NCI-H1417 treated with DMSO at 0.1 percent for 48 hours (cell line): ENCODE measurements at places on chromosomes 2 and 18.

GRCh38 chr2:153478289-153479261 lies at the start of gene RPRM:
Gene RPRM, minus strand, starts transcription at chr2:153478762. Its CDS starts 197 bp downstream, at chr2:153478565.
- DNase-seq, result peak; percentile 50

GRCh38 chr2:167712275-167712674 lies 535.1 kb downstream of the STK39 start:
- no peak for DNase-seq

DNA sequence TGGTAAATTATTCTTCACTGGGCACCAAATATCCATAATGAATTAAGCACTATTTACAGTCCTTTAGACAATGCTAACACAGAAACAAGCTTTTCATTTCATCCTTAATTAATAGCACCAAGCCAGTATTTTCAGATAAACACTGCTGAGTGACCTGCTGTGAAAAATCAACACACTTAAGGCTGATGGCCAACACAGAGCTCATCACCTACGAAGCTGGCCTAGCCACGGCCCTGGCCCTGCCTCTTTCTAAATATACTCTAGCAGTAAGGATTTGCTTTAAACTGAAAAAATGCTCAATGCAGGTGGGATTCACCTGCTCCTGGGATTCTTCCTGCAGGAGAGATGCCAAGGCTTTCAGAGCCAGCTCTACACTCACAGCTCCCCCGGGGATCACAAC lies 18.4 kb downstream of the CYB5A start:
- DNase-seq, result peak; percentile 19

- DNase-seq, result no peak
Measured at GRCh38 chr2:226337941-226338600, 461.5 kb downstream of the IRS1 start.

DNA sequence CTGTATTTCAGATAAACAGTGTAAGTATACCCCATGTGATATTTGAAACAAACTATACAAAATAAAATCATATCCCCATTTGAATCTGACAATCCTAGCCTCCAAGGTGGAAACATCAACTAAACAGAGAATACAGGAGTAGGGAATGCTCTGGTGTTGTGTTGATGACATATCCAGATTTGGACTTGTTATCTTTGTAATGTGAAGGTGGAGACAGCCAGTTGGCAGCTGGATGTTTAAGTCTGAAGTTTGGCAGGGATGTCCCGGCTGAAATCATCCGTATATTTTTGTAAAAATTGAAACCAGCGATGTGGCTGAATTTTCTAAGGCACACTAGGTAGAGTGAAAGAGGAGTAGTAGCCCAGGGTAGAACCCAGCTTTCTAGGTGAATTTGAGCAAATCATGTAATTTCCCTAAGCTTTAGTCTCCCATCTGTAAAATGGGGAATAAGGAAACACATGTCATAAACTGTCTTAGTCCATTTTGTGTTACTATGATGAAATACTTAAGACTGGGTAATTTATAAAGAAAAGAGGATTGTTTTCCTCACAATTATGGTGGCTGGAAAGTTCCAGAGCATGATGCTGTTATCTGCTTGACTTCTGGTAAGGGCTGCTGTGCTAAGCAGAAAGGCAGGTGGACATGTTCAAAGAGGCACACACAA lies 246.6 kb upstream of the APCDD1 start:
- no peak for DNase-seq

DNA sequence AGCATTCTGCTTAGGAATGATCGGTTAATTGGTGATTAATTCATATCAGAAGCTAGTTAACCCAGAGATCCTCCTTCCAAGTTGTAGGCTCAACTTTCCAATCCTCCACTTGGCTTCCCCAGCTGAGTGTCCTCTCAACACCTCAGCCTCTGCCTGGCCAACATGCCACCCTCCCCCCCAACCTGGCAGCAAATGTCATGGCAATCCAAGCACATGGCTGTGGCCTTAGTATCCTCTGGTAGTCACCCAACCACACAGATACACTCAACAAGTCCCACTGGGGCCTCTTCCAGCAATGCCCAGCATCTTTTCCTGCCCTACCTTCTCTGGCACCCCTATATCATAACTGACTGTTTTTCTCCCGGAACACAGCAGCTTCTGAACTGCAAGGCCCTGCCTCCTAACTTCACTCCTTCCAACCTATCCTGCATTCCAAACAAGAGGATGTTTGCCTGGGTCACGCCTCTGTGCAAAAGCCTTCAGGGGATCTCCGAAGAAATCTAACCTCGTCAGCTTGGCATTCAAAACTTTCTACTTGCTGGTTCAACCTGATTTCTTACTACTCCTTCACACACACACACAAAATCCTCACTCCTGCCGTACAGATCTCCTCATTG lies 195.0 kb downstream of the CYP26B1 start:
- DNase-seq, result no peak

DNA sequence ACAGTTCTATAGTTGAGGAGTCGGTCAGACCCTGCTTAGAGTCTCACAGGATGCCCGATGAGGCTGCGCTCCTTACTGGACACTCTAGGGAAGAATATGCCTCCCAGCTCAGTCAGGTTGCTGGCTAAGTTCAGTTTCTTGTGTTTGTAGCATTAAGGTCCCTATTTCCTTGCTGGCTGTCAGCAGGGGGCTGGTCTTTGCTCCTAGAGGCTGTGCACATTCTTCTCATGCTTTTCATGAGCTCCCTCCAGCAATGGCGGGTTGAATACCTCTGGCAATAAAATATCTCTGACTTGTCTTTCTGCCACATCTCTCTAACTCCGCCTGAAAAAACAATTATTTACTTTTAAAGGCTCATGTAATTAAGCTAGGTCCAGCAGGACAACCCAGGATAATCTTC lies 79.4 kb upstream of the DNAJC10 start:
- no peak for DNase-seq

- no peak for DNase-seq
Measured at GRCh38 chr2:5474716-5475115, 217.5 kb upstream of the SOX11 start.

DNA sequence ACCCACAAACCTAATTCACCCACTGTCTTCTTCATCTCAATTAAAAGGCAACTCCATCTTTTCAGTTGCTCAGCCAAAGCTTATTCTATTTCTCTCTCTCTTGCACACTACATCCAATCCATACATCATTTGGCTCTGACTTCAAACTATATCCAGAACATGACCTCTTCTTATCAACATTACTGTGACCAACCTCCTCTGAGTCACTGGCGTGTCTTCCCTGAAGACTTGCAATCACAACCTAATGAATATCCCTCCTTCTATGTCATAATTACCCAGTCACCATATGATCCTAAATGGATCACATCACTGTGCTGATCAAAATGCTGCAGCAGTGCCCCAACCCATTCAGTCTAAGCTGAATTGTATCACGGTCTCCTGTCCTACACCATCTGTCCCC lies 22.6 kb upstream of the SULT1C3 start:
- DNase-seq, result no peak

DNA sequence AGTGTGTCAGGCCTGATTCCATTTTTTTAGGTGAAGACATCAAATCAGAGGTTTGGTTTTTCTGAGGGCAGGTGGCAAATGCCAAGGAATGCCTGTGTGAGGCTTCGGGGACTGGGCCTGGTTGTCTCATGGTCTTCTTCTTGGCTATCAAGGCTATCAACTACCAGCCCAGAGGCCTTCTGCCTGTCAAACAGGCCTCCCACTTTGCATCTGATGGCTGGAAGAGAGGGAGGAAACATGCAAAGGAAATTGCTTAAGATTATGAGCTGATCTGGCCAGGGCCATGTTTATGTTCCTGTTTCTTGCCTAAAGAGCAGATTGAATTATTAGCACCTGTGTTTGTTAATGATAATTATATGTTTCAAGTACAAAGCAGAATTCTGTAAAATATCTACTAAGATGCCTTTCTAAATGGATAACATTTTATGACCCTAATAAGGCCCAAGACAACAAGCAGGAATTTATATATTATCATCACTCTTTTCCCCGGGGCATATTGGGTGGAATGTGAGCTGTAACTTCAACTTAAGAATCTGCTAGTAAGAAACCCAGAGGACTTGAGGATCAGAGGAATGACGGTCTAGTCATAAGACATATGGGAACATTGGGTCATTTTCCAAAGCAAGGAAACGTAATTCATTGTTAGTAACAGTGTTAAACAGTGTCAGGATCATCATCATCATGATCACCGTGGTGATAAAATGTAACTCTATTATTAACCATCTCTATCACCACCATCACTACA lies 123.2 kb downstream of the LYPD6B start:
- no peak for DNase-seq

DNA sequence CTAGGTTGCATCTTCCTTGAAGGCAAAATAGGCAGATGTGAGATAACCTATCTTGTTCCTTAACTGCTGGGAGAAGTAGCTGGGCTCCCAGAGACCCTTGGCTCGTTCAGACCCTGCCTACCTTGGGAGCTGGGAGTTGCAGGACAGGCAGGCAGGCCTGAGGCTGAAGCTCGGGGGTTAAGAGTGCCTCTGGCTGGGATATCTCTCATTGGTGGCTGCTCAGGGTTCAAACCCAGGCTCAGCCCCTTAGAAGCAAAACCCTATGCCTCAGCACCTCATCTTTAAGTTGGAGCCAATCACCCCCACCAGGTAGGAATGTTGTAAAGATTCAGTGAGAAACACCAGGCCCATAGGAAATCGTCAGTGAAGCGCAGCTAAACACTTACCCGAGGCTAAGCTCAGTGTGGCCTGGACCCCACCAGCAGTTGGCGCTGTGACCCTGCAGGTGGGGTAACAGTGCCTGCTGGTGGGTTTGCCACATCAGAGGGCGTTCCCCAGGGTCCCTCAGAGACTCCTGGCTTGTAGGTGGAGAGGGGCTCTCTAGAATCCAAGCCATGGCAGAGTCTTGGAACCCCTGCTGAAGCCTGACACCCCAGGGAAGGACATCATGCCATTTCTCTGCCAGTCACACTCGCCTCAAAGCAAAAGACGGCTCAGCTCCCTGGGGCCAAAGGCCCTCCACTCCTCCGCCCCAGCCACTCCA lies 54.6 kb upstream of the GPR17 start:
- DNase-seq, result no peak

DNA sequence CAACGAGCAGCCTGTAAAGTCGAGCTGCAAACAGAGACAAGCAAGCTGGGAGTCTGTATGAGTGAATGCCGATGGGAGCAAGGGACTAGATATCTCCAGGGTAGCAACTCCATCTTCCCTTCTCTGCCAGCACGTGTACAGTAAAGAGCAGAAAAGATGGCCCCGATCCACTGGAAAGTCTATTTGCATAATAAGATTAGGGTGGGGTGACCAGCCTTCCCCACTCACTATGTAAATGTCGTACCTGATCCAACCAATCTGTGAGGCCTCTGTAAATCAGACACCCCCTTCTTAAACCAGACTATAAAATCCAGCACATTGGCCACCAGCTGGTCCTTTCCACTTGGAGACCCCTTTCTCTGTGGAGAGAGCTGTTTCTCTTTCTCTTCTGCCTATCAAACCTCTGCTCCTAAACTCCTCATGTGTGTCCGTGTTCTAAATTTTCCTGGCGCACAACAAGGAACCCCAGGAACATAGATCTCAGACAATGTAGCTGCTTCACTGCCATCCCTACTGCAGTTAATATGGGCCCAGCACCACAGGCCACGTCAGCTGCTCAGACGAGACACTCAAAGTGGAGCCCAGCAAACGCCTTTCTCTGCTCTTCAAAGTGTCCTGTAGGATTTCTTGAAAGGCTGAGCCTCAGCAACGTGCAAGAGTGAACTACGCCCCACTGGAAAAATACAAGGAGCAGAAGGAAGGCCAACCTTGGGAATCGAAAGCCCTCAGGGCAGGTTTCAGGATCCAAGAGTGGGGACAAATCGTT lies 26.1 kb downstream of the DIPK1C start:
- DNase-seq, result no peak

GRCh38 chr2:108586631-108587030 lies 52.4 kb downstream of the LIMS1 start:
- DNase-seq, result no peak
